ENCODE measurements at places on chromosomes 6 and 20. TPM values are rescaled to one million over a fixed set of nuclear protein-coding genes. Genes with fewer than 3 reads are reported as not detected.

DNA sequence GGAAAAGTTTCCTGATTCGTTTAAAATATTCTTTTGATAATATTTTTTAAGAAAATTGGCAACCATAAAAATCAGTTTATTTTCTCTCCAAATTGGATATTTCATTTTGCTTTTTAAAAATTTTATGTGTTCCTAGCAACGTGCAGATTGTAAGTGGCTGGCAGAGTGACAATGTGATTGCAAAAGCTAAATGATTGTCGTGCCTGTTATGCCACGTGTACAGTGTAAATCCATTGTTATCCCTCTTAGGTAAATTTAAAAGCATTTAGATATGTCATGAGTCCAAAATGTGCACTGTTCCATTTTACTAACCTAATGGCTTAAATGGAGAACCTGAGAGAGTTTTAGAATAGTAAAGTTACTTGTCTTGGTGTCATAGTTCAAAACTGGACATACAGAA lies 94.4 kb upstream of the ADGRF4 start:
- no peak overlapping the region for H3K4me3 ChIP-seq
- no peaks in the 10 kb centered on the region for H3K4me1 ChIP-seq
- no peak overlapping the region for H3K27ac ChIP-seq
- DNase-seq, result no peak
- H3K36me3 ChIP-seq, result peaks cover 14% of the 10 kb centered on the region
- H3K27me3 ChIP-seq, result no peaks in the 10 kb centered on the region

DNA sequence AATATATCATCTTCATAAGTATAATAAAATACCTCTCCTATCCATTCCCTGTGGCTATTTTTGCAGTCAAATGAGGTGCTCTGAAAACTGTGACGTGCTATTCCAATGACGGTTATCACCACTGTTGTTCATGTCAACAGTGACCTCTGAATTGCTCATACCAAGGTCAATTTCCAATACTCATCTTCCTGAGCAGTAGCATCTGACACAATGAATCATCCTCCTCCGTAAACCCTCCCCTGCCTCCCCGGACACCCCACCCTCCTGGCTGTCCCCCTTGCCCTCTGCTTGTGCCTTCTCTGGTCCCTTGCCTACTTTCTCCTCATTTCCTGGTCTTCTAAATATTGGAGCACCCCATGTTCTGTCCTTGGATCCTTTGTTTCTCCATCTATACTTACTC lies 77.7 kb upstream of the SLC22A23 start:
- DNase-seq, result no peak
- H3K27me3 ChIP-seq, result no peaks in the 10 kb centered on the region
- H3K36me3 ChIP-seq, result peaks cover 2% of the 10 kb centered on the region
- H3K4me3 ChIP-seq, result no peak overlapping the region

DNA sequence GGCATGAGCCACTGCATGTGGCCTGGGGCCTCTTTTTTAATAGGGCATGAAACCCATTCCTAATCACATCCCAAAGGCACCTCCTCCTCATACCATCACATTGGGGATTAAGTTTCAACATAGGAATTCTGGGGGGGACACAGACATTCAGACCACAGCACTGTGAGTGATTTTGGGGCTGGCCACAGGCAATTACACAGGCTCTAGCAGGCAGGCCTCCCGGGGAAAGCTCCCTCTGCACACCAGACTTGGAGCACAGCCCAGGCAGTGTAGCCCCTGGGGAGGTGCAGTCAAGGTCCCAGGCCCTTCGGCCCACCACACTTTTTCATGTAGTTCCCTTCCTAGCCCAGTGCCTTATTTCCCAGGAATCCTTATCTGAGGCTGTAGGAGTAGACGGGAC lies 5.5 kb downstream of the SFT2D1 start:
- no peak overlapping the region for H3K4me3 ChIP-seq
- no peaks in the 10 kb centered on the region for H3K4me1 ChIP-seq
- no peak for DNase-seq
- no peaks in the 10 kb centered on the region for H3K27me3 ChIP-seq
- H3K36me3 ChIP-seq, result peaks cover 14% of the 10 kb centered on the region

The HLA-DRB5 gene
- total RNA-seq, result 3.3 TPM

- no peak overlapping the region for H3K27ac ChIP-seq
- H3K4me3 ChIP-seq, result no peak overlapping the region
- peaks cover 12% of the 10 kb centered on the region for H3K27me3 ChIP-seq
- DNase-seq, result no peak
- H3K4me1 ChIP-seq, result peaks cover 4% of the 10 kb centered on the region
- H3K36me3 ChIP-seq, result no peaks in the 10 kb centered on the region
Measured at GRCh38 chr20:36333841-36334240, 27.7 kb downstream of the DLGAP4 start.

DNA sequence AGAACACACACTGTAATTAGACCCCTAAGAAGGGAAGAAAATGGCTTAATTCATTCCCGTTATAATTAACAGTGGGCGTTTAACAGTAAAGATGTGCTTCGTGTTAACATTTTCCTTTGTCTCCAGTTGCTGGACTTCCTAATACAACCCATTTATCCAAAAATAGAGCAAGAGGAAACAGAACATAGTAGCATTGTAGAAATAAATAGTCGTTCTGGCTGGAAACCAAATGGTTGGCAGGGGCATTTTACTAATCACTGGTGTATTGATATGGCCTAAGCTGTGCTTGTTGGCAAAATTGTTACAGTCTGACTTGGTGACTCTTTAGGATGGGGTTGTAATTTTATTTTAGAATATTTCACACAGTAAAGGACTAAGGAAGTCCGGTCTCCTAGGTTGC lies 89.8 kb downstream of the BMP6 start:
- H3K36me3 ChIP-seq, result no peaks in the 10 kb centered on the region
- no peak overlapping the region for H3K27ac ChIP-seq
- no peak for DNase-seq
- no peaks in the 10 kb centered on the region for H3K4me1 ChIP-seq
- no peaks in the 10 kb centered on the region for H3K27me3 ChIP-seq
- no peak overlapping the region for H3K4me3 ChIP-seq

All from H9 (cell line).